ENCODE measurements at places on chromosomes 1 and 21.

DNA sequence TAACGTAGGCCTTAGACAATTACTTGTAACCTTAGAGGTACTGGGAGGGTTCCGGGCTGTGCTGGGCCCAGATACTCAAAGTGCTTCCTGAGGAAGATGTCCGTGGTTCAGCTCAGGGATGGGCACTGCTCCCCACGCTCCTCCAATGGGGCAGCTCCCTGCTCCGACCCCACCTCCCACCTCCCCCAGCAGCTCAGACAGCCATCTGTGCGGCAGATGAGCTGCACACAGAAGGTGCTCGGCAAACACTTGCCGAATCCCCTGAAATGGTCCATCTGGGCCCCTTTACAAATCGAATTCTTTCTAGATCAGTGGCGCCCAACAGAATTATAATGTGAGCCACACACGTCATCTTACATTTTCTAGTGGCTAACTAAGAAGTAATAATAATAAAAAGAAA, 242.4 kb upstream of the RAB4A start:
- no peak for DNase-seq

DNA sequence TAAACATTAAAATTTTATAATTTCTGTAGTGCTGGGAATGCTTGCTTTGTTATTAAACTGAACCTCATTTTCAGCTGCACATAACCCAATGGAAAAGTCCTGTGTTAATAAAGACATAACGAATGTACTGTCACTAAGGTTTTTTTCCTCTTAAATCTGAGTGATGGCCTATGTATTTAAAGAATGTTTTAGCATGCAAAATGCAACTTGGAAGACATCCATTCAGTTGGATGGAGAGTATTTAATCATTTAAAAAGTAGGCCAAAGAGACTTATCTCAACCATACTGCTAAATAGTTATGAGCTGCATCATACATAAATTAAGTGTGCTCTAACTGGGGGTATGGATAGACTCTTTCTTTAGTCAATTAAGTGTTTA, 48.5 kb downstream of the RWDD3 start:
- DNase-seq: no peak

- DNase-seq: no peak
These were observed 58.3 kb downstream of the ZNF648 start for GRCh38 chr1:182003025-182003725.

- DNase-seq: no peak
These were observed 91.2 kb upstream of the FAM78B start for GRCh38 chr1:166258017-166258416.

DNA sequence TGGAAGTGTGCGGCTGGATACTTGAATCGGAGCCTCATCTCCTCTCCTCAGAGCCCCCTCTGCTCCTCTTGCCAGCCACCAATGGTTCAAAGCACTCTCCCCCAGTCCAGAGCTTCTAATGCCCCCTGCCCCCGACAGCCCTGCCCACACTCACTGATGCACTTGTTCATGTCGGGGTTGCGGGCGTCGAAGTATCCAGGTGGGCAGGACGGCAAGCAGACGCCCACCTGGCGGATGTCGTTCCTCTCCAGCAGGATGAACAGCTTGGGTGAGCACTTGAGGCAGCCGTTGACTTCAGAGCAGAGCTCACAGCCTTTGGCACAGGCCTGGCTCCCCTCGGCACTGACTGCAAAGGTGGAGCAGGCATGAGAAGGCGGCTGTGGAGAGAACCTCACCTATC, 18.4 kb downstream of the RSPO1 start:
- DNase-seq: no peak

DNA sequence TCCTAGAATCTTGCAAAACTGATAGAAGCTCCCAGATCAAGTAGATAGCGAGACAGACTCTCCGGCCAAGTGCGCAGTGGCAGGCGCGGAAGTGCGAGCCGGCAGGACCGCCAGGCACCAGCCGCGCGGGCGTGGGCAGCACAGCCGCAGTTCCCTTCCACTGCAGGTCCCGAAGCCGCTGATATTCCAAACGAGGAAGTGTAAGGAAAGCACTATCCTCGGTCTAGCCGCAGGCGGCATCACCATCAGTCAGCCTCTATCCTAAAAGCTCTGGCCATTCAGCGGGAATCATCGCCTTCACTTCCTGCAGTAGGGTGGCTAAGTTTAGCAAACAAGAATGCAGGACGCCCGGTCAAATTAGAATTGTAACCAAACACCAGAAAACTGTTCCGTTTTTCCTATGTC, 710 bp downstream of the GLRX2 start:
- DNase-seq: peak; percentile 46

DNA sequence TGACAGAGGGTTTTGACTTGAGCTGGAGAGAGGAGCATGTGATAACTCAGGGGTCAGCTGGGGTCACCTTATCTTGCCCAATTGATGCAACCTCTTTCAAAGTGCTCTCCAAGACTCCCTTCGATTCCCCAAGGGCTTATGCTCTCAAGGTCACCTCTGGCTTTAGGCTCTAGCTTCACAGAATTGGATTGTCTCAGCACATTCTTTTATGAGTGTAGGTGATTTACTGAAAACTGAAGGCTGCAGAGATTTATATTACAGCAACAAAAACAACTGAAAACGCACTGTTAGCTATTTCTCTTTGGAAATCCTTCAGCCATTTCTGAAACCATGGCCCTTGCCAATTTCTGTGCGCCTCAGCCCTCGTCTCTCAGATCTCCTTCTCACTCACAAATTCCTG, 34.5 kb upstream of the MAP1LC3C start:
- no peak for DNase-seq

- no peak for DNase-seq
These were observed 724.0 kb downstream of the LTN1 start for GRCh38 chr21:28268685-28269084.

DNA sequence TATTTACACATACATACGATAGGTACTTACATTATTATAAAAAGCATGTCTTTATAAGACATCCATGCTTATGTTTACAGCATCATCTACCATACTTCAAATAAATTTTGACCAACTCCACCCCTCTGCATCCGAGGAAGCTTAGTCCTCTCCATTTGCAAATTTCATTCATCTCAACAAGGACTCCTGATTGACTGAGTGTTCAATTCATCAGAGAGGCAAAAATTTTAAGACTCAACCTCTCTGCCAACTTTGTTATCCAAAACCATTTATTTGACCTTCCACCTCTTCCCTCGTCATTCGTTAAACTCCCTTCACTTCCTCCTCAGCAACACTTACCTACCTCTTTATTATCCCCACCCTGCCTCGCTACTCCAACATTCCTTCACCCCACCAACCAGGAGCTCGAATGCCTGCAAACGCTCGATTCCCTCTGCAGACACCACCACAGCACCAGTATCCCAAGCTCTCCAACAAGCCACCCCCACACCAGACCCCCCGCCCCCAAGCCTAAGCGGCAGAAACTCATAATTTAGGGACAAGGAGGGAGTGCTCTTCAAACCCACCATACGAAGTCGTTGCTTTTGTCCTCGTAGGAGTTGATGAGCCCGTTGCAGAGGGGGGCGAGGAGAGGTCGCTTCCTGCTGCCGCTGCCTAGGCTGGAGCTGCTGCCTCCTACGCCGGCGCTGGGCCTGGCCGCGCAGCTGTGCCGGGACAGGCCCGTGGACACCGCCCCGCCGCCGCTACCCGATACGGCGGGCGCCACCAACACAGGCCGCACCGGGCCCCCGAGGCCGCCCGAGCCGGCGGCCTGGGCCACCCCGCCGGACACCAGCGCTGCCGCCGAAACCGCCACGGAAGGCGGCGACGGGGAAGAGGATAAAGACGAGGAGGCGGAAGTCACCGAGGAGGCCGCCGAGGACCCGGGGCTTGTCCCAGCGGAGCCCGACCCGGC, 803 bp downstream of the COP1 start:
- DNase-seq: peak; percentile 54

GRCh38 chr1:198472119-198472518, 68.4 kb downstream of the ATP6V1G3 start:
- DNase-seq: no peak

DNA sequence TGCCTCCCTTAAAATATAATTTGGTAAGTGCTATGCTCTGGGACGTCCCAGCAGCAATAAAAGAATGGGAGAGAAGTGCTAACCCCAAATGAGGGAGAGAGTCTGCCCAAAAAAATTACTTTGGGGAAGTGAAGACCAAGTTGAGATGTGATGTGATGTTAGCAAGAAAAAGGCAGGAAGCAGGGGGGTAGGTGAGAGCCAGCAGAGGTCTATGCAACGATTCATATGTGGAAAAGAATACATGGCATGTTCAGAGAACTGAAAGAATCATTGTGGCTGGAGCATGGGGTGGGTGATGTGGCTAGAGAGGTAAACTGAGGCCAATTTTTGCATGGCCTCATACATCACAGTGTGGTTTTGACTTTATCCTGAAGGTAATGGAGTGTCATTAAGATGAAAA, 5.6 kb upstream of the CTPS1 start:
- DNase-seq: no peak
